ENCODE measurements at places on chromosomes 6 and 20.

DNA sequence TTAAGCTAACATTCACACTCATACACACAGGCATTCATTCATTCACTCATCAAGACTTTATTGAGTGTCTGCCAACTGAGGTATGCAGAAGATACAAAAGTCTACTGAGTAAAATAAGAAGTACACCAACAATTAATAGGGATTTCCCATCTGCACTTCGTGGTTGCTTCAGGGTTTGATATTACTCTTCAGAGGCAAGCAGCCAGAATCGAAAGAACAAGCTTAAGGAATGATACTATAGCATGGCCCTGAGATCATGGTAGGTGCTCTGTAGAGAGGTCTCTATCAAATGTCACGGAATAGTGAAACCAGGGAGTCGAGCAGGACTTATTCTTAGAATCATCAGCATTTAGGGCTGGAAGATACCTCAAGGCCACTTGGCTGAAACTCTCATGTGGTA lies 135.4 kb downstream of the NRN1 start:
- DNase-seq = no peak

GRCh38 chr6:127058936-127059335 lies 59.5 kb upstream of the RSPO3 start:
- DNase-seq = no peak

- no peak for DNase-seq
Observed at GRCh38 chr6:148192310-148192709, 150.3 kb upstream of the SASH1 start.

DNA sequence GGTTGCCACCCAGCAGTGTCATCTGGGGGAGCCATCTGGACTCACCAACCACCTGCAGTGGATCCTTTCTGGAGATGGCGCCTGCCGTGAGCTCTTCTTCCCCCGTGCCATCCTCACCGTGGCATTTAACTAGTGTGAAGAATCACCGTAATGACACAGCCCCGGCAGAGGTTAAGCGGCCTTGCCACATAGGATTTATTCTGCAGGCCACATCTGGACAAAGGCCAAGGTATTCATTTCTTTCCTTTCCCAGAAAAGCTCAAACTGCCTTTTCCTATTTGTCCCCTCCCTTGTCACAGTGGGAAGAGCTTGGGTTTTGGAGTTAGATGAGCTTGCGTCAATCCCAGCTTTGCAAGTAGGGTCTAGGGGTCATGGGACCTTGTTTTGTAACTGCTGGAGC lies 88.4 kb downstream of the PXDC1 start:
- no peak for DNase-seq

DNA sequence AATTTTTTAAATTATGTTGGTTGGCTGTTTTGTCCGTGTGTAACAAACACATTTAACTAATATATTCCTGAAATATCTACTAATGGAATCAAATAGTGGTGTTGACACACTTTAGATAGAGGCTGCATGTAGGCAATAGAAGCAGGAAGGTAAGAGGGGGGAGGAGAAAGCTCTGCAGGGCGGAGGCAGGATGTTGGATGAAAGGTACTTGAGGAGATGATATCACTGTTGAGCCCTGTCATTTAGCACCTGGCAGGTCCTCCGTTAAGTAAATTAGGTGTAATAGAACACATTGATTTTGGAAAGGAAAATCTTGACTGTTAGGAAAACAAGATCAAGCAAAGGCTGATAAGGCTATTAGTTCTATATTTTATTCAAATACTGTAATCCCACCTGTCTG lies 618.7 kb downstream of the PKHD1 start:
- DNase-seq = no peak

- DNase-seq = no peak
Observed at GRCh38 chr6:73139681-73140383, 85.5 kb downstream of the KHDC1L start.

- DNase-seq = no peak
Observed at GRCh38 chr20:46568570-46569129, 18.2 kb upstream of the OCSTAMP start.
